ENCODE measurements at places on chromosomes 2 and 18.
A peak's percentile ranks its signal among the peaks of the same experiment; 100 is the strongest.

- DNase-seq: no peak
Observed at GRCh38 chr2:172734711-172735581, 699 bp upstream of the RAPGEF4 start.

- no peak for DNase-seq
Observed at GRCh38 chr18:22682720-22683119, 250.4 kb upstream of the RBBP8 start.

DNA sequence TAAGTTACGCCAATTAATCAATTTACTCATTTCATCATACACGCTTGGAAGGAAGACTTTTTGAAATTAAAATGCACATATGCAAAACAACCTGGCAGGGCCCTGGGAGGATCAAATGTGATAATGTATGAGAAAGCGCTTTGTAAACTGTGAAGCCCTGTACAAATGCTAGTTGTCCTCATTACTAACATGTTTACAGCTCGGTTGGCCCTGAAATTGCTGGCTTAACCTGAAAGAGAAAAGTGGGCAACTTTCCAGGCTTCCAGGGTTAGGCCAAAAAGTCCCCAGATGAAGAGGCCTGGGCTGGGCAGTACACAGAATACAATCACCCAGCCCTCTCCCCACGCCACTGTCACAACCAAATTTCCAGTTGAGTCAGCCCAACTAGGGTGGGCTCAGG is 60.2 kb downstream of the DNMT3A start:
- DNase-seq: no peak

DNA sequence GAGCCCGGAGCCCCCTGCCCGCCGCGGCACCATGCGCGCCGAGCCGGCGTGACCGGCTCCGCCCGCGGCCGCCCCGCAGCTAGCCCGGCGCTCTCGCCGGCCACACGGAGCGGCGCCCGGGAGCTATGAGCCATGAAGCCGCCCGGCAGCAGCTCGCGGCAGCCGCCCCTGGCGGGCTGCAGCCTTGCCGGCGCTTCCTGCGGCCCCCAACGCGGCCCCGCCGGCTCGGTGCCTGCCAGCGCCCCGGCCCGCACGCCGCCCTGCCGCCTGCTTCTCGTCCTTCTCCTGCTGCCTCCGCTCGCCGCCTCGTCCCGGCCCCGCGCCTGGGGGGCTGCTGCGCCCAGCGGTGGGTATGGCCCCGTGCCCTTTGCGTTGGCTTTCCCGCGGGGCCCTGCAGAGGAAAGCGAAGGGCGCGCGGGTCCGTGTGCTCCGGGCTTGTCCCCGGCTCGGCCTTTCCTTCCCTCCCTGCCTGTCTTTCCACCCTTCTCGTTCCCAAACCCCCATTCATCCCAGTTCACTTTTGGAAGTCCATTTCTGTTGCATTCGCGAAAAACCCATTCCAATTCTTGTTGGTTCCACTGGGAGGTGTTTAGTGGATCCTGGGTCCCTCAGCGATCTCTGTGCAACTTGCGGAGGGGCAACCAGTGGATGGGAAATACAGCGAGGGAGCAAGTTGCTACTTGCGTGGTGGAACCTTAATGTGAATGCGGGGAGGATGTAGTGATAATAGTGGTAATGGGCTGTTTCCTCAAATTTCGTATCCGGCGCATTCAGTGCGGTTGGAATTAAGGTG is 599 bp downstream of the ADAM23 start:
- no peak for DNase-seq

DNA sequence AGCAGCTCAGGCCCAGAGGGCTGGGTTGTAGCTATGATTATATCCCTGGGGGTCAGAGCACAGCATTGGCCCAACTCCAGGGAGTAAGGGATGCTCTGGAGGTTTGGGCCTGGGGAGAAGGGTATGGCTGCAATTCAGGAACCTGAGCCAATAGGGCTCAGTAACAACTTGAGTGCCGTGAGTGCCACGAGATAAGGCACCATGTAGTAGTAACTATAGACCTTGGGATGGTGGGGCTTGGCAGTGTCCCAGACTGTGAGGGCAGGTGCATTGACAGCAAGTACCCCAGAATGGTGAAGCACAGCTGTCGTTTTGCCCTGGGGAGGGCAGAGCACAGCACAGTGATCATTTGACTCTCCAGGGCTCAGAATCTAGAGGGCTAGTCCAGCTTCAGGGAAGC is 45.1 kb upstream of the ZNF396 start:
- no peak for DNase-seq

- DNase-seq: no peak
Observed at GRCh38 chr2:240983996-240984498, 14.4 kb upstream of the SNED1 start.

- DNase-seq: no peak
Observed at GRCh38 chr2:72415241-72415661, 267.6 kb upstream of the CYP26B1 start.

GRCh38 chr2:146130290-146130689 is 1610.4 kb upstream of the ZEB2 start:
- no peak for DNase-seq

- DNase-seq: no peak
Observed at GRCh38 chr2:187943772-187944369, 347.8 kb upstream of the GULP1 start.

DNA sequence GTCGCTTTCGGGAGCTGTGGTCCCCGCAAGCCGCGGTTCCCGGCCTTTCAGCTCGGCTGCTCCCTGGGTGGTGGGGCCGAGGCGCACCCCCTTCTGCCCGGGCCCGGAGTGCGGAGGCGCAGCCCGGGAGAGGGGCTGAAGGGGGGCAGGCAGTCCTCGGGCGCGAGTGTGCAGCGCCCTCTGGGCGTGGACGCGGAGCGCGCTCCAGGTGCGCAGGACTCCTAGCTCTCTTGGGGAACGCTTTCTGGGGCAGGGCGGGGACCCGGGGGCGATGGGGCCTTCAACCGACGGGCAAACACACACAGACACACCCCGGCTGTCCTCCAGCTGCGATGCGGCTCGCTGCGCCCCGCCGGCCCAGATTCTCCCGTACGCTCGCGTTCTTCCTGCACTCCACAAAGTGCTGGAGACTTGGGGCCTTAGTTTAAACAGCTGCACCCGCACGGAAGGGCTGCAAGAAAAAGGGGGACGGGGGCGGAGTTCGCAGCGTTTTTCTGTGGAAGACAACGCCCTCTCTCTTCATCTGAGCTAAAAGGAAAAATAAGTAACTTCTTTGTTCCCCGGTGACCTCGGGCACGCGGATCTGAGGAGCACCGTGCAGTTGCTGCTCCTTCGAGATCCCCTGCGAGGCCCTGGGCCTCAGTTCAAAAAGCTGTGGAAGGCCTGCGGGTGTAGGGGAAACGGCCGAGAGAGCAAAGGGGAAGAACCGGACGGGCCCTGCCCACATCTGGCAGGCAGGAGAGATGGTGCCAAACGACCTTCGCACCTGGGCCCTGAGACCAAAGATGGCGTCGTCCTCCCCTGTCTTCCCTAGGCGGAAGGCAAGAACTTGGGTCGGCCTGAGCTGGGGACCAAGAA is 593 bp upstream of the SDC1 start:
- peak; percentile 35 for DNase-seq

DNA sequence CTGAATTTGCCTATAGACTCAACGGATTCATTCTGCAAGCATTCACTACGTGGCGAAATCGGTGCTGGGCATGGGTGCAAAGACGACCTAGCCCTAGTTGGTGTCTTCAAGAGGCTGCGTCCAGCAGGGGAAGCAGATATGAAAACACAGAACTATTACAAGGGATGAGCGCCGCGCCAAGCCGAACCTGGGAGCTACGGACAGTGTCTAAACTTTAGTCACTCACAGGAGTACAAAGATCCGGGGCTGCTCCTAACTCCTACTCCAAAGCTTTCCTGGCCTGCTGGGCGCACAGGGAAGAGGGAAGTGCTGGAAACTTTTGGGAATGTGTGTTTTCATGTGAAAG is 732 bp upstream of the ANXA4 start:
- peak; percentile 73 for DNase-seq

- no peak for DNase-seq
Observed at GRCh38 chr2:144194326-144195071, 325.4 kb downstream of the ZEB2 start.

DNA sequence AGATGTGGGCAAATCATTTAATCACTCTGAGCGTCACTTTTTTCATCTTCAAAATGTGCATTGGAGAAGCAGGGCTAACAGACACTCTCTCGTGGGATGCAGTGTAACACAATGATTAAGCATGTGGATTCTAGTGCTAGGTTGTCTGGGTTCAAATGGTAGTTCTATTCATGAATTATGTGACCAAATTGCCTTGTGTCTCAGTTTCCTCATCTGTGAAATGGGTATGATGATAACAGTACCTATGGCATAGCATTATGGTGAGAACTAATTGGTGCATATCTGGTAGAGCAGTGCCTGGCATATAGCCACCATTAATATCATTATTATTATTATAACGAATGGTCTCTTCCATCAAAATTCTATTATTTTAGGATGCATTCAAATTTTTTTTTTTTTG is 142.4 kb upstream of the SIX3 start:
- DNase-seq: no peak

- peak; percentile 62 for DNase-seq
Observed at GRCh38 chr2:10305254-10305635, 2.5 kb downstream of the HPCAL1 start.

DNA sequence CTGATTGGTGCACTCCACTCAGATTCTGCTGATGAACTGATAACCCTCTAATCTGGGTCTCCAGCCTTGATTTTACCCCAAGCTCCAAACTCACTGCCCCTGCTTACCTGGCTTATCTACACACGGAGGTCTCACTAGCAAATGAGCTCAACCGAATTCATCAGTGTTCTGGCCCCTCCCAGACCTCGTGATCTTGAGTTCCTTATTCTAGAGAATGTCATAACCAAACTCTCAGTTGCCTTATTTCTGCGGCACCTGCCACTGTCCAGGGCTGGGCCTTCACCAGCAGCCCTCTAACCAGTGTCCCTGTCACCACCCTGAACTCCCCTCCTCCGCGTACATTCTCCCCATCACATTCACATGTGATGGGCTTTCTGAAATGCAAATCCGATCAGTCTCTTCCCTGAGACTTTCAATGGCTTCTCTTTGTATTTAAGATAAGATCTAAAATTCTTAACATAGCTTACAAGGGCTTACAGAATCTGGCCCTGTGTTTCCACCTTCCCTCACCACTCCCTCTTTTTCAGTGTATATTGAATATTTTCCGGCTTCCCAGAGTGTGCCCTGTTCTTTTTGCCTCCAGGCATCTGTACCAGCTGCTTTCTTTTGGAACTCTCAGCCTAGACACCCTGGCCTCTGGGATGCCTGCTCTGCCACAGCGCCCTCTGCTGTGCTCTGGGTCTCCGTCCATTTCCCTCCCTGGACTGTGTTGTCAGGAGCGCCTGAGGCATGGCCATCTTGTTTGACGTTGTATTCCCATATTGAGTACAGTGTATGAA is 31.1 kb downstream of the NAB1 start:
- no peak for DNase-seq

DNA sequence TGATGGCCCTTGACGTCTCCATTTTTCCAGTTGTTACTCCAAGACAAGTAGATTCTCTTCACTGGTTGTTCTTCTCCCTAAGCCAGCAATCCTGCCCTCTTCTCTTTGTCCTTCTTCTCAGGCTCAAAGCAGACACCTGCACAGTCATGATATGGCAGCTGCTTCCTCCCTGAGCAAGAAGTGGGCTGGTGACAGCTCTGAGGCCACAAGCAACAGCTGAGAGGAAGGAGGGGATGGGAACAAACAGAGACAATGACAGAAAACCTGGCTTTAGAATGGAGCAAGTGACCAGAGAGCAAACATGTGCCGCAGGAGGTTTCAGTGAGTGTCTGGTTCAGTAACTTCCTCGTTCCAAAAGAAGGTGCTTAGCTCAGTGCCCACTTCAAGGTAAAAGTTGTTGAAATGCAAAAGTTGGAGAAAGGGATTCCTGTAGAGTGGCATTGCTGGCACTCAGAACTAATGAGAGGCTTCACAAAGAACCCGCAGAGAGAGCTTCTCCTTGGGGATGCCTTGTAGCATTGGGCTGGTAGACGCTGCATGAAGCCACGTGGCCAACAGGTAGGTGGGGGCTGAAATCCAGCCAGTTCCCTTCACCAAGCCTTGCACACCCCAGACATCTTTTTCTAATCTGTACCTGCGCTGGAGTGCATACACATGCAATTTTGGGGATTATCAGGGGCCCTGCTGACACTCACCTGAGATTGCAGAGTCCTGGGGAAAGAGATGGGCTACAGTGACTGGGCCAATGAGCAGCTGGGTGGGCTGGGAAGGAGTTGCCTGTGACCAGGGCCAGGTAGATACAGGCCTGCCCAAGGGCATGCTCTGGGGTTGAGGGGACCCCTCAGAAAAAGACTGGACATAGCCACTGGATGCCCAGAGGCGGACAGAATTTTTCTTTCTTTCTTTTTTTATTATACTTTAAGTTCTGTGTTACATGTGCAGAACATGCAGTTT is 153.3 kb upstream of the RAB12 start:
- DNase-seq: no peak

- no peak for DNase-seq
Observed at GRCh38 chr2:134155134-134155533, 98.7 kb upstream of the MGAT5 start.

GRCh38 chr2:234060236-234060635 is 9.7 kb downstream of the SPP2 start:
- DNase-seq: no peak

DNA sequence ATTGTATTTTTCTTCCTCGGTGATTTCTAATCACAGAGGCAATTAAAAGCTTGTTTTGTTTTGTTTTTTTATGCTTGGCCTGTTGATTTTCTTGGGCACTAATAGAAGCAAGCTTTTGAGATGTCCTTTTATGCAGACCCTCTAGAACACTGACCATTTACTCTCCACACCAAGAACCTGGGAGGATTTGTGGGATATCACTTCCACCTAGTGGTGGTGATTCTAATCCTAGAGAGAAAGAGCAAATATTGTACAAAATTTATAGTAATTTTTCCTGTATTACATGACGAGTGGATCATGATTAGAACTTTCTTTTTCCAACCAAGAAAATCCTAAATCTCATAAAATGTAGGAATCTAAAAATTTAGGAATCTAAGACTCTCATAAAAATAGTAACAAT is 23.4 kb downstream of the NEMP2 start:
- DNase-seq: peak; percentile 21

DNA sequence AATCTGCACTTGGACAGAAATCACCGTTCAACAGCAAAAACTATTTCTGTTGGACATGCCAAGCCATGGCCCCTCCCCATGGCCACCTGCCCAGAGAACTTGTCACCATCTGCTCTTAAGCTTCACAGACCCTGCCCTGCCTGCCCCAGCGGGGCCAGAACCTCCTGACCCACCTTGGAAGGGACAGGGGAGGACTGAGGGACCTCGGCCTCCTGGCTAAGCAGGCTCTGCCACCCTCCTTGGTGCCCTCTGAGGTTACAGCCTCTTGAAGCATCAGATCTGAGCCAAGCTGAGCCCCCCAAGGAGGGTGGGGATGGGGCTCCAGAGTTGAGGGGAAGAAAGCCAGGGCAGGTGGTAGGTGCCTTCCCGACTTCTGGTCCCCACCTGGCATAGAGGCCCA is 6.5 kb downstream of the TEX261 start:
- no peak for DNase-seq

DNA sequence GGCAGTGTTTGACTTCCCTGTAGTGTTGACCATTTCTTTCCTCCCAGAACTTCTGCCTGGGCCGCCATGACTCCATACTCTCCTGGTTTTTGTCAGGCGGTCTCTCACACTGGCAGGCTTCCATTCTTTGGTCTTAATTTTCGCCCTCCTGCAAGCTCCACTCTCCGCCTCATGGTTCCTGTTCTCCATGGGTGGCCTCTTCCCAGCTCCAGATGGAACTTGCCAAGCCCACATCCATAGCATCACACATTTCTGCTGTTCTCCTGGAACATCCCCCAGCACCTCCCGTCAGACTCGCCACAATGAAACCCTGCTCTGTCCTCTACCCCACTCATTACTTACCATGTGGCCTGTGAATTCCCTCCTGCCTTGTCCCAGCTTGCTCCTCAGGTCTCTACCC is 896 bp upstream of the AFF3 start:
- DNase-seq: no peak

GRCh38 chr2:30288561-30288960 is 57.2 kb downstream of the LBH start:
- DNase-seq: no peak

Measured in RCC 7860 (cell line).